DMS 273 treated with DMSO at 0.1 percent for 48 hours (cell line): ENCODE measurements at places on chromosomes 16 and 17.
A peak's percentile ranks its signal among the peaks of the same experiment; 100 is the strongest.

- no peak for DNase-seq
Measured at GRCh38 chr17:65278050-65278819, 141.1 kb downstream of the RGS9 start.

DNA sequence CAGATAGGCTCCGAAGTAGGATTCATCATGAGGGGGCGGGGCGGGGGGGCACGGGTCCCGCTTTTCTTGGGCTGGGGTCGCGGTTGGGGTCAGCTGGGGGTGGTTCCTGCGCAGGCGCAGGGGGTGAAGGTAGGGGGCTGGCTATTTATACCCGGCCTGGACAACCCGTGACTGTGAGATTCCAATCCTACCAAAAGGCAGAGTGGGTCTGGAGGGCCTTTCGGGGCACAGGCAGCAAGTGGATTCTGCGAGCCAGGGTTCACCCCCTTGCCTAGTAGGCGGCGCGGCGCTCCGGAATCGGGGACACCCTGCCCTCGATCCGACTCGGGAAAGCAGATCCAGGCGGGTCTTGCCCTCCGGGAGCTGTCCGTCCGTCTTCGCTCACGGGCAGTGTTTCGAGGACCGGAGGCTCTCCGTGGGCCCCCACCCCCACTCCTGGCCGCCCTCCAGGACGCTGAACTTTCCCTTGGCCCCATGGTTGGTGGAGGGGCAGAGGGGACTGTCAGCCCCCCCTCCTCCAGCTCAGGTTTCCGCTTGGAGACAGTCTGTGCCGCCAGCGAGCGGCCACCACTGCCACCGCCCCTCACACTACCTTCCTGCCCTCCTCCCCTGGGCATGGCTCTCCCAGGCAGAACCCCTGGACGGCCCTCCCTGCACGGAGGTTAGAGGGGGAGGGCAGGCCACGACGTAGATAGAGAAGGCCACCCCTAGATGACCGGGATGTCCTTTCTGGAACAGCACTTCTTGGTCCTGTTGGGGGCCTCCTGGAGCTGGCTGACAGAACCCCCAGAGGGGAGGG is 634 bp downstream of the SLC2A4 start:
- DNase-seq = no peak

GRCh38 chr17:6574687-6575595 is 18.6 kb upstream of the PITPNM3 start:
- DNase-seq = no peak

DNA sequence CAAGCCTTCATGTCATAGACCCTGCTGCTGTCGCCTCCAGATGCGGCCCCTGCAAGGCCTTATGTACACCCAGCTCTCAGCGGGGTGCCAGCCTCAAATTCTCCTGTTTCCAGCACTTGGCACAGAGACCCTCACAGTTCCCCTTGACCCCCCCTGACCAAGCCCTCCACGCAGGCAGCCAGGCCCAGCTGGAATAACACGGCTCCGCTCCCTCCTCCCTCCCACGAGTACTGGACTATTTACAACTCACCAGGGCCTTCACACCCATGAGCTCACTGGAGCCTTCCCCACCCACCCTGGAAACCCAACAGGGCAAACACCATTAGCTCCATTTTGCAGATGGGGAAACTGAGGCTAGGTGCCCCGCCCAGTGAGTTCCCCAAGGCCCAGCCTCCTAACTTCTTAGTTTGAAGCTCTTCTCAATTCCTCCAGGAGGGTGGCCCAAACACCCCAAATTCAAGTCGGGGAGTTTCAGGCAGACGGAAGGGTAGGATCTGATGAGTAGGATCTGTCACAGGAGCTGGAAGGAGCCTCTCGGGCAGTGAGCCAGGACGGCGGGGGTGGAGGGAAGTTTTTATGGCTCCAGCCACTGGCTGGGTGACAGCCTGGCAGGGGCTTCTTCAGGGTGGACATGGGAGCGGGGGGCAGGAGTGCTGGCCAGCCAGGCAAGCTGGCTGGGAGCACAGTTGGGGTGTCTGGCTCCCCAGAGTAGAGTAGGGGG is 17.5 kb upstream of the DLX4 start:
- no peak for DNase-seq

DNA sequence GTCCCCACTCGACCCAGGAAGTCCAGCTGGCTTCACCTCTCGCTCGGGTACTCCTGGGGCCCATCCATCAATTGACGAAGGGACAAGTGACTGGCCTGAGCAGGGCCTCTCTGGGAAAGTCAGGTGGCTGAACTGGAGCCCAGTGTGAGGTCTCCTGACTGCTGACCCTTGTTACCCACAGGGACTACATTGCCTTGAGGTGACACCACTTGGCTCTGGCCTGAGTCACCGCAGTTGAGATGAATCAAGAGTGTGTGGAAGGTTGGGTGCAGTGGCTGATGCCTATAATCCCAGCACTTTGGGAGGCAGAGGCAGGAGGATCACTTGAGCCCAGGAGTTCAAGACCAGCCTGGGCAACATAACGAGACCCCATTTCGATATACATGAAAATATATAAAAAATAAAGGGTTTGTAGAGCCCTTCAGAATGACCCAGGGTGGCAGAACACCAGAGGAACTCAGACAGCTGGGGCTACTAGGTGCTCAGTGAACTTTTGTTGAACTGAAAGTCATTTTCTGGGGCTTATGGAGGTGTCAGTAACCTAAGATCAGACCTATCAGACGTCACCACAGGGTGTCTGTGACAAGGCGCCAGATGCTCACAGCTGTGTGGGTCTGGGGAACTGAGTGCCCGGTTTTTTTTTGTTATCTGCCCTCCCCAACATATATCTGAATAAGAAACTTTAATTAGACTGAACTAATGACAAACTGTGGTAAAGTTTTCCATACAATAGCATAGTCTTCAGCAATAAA is 14.8 kb upstream of the ZFP90 start:
- DNase-seq = no peak

- no peak for DNase-seq
Measured at GRCh38 chr17:27595208-27595607, 35.8 kb upstream of the LGALS9 start.

GRCh38 chr16:31428638-31429247 is 583 bp upstream of the COX6A2 start:
- no peak for DNase-seq

GRCh38 chr17:68289936-68290267 is 1.0 kb downstream of the SLC16A6 start:
- no peak for DNase-seq

DNA sequence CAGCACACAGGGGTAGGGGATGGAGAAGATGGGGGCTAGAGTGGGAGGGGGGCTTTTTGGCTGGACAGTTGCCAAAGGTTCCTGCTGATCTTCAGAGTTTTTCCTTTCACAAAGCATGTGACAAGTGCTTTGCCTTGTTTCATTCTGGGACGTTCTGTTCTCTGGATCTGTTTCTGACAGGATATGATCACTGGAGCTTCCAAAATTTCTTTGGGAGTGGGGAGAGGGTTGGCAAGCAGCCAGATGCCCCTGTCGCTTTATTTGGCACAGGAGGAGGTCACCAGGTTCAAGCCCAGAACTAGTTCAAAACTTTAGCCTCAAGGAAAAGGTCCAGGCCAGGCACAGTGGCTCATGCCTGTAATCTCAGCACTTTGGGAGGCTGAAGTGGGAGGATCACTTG is 68.5 kb upstream of the TBX2 start:
- no peak for DNase-seq

DNA sequence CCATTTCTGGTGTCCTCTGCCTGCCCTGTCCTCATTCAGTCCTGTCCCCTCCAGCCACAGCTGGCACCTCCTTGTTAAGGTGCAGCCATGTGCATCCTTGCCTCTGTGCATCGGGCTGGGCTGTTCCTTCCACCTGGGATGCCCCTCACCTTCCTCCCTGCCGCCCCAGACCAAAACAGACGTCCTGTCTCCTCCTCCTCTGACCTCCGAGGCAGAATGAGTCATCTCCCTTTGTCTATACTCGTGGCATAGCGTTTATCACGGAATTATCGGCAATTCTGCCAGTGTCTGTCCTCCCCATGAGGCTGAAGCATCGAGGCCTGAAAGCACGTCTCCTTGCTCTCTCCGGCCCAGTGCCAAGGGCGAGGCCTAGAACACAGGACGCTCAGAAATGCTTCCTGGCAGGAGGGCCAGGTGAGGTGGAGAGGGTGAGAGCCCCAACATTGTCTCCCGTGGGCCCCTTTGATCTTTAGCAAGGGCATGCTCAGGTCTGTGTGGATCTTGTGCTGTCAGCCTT is 4.6 kb downstream of the RAI1 start:
- DNase-seq = no peak

GRCh38 chr16:85396879-85397871 is 215.9 kb upstream of the GSE1 start:
- peak; percentile 66 for DNase-seq

DNA sequence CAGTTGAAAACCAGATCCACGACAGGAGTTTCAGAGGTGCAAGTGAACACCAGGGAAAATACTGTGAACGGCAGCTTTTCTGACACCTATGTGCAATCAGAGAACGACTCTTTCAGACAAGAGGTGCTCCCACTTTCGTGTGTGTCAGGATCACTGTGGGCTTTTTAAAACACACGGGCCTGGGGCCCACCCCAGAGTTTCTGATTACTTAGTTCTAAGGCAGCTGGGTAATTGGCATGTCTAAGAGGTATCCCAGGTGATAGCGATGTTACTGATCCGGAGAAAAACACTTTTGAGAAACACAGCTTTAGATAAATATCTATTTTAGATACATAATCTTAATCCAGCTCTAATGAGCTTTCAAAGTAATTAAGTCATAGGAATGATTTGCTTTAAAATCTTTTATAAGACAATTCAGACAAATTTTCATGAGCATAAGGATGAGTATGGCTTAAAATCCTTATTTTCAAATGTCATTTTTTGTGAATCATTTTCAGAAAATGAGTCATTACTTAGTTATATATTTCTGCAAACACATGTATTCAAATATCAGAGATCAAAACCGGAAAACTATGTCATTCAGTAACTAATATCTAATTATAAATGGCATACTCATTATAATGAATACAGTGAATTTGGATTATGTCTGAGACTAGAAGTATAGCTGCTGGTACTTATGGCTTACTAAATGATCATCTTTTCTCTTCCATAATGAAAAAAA is 217.9 kb upstream of the PSMD7 start:
- DNase-seq = no peak

DNA sequence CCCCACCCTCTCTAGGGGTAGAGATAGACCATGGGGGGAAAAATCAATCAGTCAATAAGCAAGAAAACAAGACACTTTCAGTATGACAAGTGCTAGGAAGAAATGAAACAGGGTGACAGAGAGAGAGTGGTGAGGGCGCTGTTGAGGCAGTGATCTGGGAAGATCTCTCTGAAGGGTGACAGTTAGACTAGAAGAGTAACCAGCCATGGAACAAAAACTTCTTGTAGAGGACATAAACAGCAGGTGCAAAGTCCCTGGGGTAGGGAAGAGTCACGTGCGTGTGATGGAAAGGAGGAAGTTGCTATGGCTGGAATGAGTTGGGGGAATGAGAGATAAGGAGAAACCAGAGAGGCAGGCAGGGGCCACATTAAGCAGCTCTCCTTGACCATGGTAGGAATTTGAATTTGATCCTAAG is 16.8 kb upstream of the EMP2 start:
- DNase-seq = no peak

DNA sequence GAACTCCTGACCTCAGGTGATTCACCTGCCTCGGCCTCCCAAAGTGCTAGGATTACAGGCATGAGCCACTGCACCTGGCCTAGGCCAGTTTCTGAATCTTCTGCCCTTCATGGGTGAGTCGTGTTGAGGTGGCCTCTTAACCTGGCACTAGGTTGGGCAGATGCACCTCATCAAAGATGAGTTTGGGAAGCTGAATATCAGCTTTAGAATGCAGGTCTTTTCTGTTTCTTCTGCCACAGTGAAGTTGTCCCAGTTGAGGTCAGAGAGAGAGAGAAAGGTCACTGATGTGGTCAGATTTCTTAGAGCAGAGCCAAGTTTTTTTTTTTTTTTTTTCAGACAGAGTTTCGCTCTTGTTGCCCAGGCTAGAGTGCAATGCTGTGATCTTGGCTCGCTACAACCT is 111.3 kb upstream of the WSCD1 start:
- no peak for DNase-seq

DNA sequence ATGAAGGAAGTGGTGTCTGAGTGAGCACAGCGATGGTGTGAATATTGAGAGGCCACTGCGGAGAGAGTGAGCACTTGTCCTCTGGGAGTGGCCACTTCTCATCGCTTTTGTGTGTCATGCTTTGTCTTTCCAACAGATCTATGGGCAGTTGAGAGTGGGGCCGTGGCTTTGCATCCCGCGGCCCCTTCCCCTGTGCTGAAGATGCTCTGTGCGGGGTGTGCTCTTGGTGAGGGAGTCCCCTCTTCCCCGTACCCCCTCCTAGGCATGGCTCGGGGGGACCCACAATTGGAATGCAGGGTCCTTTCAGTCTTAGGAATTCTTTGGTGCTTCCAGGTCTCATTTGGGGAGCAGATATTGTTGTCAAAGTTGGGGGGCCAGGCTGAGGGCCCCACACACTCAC is 197.3 kb upstream of the WSCD1 start:
- DNase-seq = no peak

- no peak for DNase-seq
Measured at GRCh38 chr17:50146230-50146926, 4.1 kb downstream of the PPP1R9B start.

DNA sequence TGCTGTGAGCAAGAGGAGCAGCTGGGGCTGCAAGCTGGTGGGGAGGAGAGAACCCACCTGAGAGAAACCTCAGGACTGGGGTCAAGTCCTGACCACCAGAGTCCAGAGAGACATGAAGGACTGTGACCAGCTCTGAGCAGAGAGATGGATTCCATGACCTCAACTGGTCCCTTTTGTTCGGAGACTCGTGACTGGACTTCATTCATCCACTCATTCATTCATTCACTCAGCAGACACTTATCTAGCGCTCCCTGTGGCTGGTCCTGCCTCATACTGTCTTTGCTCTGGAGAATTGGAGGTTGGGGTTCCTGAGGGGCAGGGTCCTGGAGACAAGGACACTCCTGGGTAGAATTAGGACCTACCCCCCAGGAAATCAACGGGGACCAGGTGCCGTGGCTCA is 4.0 kb downstream of the ERBB2 start:
- no peak for DNase-seq

GRCh38 chr17:9999919-10000695 is 95.0 kb upstream of the RCVRN start:
- DNase-seq = no peak

GRCh38 chr16:68898026-68898425 is 54.7 kb downstream of the TANGO6 start:
- no peak for DNase-seq
